ENCODE measurements at places on chromosomes 11 and 22.

DNA sequence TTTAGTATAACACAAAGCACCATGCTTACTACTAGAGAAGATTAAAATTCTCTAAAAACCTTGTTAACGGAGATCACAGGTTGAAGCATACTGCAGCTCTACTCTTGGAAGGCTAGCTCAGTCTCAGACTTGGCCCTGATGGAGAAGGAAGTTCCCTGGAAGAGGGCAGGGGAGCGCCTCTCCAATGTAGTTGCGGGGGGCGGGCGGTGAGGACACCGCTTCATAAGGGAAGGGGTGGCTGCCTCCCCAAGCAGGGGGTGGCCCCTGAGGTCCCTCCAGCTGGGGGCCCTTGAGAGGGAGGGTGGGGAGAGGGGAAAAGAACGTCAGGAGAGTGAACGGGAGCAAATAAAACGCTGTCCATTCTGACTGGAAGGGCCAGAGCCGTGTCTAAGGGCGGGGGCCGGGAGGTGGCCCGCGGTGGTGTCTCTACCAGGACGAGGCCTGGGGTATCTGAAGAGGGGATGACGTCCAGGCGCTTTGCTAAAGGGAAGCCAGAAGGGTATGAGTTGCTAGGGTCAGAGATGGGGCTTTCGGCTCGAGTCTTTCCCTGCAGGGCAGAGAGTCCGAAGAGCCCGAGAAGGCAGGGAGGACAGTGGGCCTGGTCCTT lies 553 bp upstream of the USP47 start:
- no peak for DNase-seq

GRCh38 chr11:8092587-8093424 lies 11.8 kb downstream of the TUB start:
- no peak for DNase-seq

- no peak for DNase-seq
Observed at GRCh38 chr11:13769188-13769587, 100.7 kb downstream of the FAR1 start.

DNA sequence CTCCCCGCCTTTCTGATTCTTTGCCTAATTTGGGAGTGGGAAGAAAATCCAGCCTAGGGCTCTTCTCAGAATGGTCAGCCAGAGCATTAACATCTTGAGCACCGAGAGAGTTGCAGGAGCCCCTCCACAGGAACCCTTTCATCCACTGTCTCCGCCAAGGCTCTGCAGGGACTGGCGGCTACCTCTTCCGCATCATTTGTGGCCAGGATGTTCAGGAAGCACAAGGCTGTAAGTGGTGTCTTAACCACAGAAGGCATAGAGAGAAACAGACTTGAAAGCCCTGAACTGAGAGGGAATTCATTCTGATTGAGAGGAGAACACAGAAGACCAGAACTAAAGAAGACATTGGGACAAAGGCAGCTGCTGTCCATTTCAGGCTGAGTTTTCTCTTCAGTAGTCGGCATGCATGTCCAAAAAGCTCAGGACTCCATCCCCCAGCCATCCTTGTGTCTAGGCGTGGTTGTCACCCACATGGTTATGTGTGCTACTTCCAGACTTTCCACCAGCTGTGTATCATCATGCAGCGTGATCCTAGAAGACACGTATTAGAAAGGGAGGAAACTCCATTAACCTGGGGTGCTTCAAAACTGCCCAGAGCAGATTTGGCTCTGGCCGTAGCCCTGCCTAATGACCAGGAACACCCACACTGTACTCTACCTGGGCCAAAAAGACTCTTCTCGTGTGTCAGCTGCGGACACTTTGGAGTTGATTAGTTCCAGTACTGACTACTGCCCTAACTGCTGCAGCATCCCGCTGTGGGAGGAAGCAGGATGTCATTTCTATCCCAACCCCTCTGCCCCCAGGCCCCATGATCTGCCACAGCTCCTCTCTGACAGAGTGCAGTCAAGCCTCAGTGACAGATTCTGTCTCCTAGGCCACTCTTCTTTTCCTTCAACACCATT lies 725.1 kb downstream of the NTM start:
- no peak for DNase-seq

GRCh38 chr22:19610518-19611253 lies 86.5 kb upstream of the CLDN5 start:
- no peak for DNase-seq

Measured in activated T-helper 1 cell treated with Interleukin-2 at 50 U/mL for 16 hours (primary cell).